Stimulated activated CD8-positive, alpha-beta memory T cell treated with anti-CD3 and anti-CD28 coated beads, Interleukin-2, amount 100 ng/mL, for 1 hour (primary cell): ENCODE measurements at places on chromosomes 1 and 21.
A peak's percentile ranks its signal among the peaks of the same experiment; 100 is the strongest.

- DNase-seq = no peak
Measured at GRCh38 chr1:202130816-202131522, 8.3 kb downstream of the GPR37L1 start.

GRCh38 chr1:29674627-29675326 is 438.5 kb downstream of the PTPRU start:
- no peak for DNase-seq

DNA sequence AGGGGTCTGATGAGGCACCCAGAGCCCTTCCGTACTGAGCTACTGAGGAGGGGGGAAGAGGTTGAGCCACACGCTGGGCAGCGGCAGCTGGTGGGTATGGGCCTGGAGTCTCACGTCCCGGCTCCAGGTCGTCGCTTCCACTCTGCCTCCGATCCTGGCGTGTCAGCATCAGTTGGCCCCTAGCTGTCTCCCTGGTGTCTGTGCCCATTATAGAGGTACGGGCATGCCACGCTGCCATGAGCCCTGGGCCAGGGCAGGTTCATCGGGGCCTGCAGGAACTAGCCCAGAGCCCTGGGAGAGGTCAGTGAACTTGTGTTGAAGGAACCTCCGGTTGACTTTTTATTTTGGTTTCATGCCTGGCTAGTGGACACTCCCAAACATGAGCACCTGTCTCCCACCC is 18.2 kb downstream of the COQ8A start:
- no peak for DNase-seq

GRCh38 chr1:221141606-221142285 is 262.5 kb downstream of the HLX start:
- DNase-seq = no peak

DNA sequence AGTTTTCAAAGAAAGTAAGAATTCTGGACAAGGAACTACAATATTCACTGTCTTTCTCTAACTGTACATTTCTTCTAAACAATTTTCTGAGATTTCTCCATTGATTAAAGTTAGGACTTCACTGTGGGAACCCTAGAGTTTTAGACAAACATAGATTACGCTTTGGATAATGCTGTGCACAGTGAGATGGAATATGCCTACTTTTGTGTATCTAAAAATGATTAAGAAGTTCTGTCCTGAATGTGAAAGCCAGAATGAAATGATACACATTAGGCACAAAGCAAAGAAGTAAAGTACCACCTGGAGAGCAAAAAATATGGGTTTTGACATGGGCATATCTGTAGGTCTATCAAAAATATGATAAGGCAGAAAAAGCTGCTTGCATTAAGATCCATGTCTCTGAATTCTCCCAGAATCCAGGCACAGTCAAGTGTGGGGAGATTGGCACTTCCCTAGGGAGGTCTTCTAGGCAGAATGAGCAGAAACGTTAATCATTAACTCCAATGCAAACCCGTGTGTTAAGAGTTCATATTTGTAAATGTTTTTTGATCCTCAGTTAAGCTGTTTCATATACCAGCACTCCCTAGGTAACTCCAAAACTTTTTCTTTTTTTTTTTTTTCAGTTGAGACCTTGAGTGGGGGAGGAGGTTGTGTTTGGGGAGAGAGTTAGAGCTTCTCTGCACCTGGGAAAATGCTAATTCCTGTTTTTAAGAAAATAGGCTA is 467.1 kb downstream of the LMO4 start:
- no peak for DNase-seq

- DNase-seq = no peak
Measured at GRCh38 chr1:180231506-180231921, 1.4 kb downstream of the LHX4 start.

- DNase-seq = no peak
Measured at GRCh38 chr1:28297826-28298225, 31.0 kb upstream of the MED18 start.

- no peak for DNase-seq
Measured at GRCh38 chr1:55040933-55041494, 1.7 kb downstream of the PCSK9 start.

DNA sequence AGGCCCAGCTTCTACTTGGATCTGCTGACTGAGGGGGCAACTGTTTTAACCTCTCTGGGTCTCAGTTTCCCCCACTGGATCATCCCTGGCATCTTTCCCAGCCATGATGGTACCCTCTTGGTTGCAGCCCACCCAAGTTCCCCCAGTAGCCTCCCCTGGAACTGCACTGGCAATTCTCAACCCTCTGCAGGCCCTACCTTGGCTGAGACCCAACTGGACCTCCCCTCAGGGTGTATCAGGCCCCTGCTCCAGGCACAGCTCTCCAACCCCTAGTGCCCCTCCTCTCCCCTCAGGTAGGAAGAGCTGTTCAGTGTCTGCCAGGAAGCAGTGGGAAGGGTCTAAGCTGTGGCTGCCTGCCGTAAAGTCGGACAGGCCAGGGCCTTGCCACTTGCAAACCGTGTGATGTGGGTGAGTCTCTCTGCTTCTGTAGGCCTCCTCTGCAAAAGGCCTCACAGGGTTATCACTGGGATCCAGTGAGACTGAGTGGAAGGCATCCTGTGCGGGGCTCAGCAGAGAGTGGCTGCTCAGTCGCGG is 32.1 kb downstream of the RHBG start:
- DNase-seq = no peak

DNA sequence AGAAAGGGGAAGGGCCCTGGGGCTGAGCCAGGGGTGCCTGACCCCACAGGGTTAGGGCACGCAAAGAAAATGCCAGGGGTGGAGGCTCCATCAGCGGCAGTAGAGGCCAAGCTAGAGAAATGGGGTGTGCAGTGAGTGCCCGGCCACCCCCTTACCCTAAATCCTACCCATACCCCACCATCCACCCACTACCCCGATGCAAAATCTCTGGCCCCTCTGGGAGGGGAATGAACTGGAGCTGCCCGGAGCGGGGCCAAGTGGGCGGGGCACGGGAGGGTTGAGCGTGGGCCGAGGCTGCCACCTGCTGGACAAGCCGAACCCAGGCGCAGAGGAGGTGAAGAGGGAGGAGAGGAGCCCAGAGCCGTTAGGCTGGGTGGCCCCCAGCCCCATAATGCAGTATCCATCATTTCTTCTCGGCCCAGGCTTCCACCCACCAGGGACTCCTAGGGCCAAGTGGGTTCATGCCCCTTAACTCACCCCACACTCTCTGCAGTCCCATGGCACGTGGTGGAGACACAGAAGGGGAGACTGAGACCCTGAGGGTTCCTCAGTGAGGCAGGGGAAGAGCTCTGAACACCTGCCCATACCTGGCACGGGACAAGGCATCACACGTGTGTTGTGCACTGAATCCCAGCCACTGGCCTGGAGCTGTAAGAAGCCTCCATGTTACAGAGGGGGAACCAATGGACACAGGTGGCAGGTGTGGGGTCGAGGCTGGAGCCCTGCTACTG is 1.4 kb upstream of the C1QC start:
- DNase-seq = peak; percentile 24

DNA sequence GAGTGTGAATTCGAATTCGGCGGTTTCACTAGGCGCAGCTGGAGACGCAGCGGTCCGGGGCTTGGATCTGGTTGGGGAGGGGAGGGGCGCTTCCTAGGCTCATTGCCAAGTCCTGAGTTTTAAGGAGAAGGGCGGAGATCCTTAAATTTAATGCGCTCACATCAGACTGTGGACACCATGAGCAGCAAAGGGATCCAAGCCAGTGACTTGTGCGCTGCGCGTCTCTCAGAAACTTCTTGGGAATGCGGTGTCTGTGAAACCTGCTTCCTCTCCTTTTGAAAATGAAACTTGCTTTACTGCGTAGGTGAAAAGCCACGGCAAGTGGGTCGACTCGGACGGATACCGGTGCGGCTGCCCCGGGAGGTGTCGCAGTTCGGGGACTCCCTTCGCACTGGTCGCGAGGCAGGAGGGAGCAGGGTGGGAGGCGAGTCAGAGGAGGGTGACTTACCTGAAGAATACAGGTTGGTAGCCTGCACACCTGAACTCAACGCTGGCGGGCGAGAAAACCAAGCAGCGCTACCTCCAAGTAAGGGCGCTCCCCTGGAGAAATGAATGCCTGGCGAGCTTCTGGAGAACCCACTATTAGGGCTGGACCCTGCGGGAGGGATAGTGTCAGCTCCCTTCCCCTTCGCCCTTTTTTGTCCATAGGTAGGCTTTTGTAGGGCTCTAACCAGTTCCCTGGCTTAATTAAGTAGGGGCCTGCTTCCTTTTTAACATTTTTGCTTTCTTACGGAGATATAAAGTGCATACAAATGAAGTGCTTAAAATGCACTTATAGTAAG is 992 bp downstream of the TENT5C start:
- peak; percentile 10 for DNase-seq

- DNase-seq = no peak
Measured at GRCh38 chr21:27505516-27505915, 538.6 kb upstream of the ADAMTS5 start.

- DNase-seq = no peak
Measured at GRCh38 chr1:165279882-165280281, 76.6 kb downstream of the LMX1A start.

GRCh38 chr1:153883223-153883622 is 39.5 kb downstream of the GATAD2B start:
- DNase-seq = no peak

DNA sequence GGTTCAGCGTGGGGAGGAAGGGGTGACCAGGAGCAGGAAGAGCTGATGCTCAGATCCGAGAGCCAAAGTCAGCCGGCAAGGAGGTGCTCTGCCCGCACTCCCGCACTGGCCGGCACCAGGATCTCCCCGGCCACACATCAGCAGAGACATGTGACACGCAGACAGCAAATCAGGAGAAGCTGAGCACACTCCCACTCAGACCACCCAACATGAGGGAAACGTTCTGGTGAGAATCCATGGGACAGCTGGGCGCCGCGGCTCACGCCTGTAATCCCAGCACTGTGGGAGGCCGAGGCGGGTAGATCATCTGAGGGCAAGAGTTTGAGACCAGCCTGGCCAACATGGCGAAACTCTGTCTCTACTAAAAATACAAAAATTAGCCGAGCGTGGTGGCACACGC is 18.6 kb upstream of the PTTG1IP start:
- no peak for DNase-seq

GRCh38 chr1:43197343-43198127 is 25.4 kb downstream of the CFAP57 start:
- no peak for DNase-seq

- no peak for DNase-seq
Measured at GRCh38 chr1:23793018-23793781, 2.3 kb downstream of the LYPLA2 start.

DNA sequence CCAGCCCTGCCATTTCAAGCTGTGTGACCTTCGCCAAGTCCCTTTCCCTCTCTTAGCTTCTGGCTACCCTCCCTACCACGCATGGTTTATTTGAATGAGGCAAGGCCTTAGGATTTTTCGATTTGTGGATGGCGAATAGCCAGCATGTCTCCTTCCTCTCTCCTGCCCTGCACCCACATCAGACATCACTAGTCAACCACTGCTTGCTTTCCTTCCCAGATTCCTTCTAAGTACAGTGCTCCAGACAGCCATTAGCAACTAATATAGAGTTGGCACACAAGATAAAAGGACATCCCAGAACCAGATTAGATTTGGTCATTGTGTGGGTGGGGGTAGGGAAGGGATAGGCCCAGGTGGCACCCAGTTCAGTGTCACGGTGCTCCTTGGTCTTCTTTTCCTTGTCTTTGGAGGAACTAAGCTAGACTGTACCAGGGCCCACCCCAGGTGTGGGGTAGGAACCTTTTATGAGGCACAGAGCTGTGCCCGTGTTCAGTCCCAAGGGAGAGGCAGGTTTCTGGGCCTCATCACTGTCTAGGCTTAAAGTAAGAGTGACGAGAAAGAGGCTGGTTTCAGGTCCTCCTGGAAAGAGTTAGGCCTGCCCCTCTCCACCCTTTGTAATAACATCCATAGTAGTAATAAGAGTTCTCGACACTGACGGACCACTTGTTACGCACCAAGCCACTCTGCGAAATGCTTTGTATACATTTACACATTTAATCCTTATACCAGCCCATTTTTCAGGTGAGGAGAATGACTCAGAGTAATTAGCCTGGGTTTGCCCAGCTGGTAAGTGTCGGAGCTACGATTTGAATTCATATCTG is 8.6 kb downstream of the ALPL start:
- DNase-seq = no peak

GRCh38 chr1:203447151-203447550 is 28.5 kb upstream of the PRELP start:
- no peak for DNase-seq

- no peak for DNase-seq
Measured at GRCh38 chr1:77218477-77219165, 609 bp downstream of the PIGK start.

DNA sequence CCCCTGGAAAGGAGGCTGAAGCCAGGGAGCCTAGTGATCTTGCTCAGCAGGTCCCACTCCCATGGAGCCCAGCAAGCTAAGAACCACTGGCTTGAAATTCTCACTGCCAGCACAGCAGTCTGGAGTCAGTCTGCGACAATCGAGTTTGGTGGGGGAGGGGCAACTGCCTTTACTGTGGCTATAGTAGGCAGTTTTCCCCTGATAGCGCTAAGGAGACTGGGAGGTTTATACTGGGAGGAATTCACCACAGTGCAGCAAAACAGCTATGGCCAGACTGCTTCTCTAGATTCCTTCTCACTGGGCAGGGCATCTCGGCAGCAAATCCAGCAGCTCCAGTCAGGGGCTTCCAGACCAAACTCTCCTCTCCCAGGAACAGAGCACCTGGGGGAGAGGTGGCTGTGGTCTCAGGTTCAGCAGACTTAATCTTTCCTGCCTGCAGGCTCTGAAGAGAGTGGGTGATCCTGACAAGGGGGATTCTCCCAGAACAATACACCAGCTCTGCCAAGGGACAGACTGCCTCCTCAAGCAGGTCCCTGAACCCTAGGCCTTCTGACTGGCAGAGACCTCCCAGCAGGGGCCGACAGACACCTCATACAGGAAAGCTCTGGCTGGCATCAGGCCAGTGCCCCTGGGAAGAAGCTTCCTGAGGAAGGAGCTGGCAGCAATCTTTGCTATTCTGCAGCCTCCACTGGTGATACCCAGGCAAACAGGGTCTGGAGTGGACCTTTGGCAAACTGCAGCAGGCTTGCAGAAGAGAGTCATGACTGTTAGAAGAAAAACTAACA is 548.5 kb upstream of the NEGR1 start:
- DNase-seq = no peak

DNA sequence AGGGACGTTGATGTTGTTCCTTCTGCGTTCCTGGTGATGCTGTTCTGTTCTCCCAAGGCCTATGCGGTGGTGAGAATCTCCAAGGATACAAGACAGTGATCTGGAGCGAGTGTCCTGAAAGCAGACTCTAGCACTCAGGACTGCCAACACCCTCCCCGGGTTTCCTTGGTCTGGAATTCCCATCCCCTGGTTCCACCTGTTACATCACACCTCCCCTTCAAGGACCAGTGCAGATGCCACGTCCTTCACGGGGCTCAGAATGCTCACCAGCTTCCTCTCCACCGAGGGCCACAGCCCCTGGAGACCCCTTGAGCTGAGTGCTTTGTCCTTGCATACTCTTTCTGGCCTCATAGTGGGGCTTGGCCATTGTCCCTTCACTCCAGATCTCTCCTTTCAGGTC is 43.5 kb downstream of the B3GALT5 start:
- DNase-seq = no peak
